ENCODE measurements at places on chromosomes 12 and 14.

GRCh38 chr12:122067966-122068365, 10.6 kb upstream of the MLXIP start:
- DNase-seq = no peak

DNA sequence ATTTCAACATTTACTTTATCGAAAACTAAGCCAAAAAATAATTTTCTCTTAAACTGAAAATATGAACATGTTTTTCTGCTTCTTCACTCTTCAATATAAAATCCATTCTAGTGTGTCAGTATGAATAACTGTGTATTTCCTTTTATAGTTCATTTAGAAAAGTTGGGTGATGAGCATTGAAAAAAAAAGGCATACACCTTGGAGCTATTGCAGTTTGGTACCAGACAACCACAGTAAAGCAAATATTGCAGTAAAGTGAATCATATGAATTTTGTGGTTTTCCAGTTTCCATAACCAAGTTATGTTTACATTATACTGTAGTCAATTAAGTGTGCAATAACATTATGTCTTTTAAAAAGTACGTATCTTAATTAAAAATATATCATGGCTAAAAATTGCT, 195.0 kb upstream of the FOXG1 start:
- DNase-seq = no peak

DNA sequence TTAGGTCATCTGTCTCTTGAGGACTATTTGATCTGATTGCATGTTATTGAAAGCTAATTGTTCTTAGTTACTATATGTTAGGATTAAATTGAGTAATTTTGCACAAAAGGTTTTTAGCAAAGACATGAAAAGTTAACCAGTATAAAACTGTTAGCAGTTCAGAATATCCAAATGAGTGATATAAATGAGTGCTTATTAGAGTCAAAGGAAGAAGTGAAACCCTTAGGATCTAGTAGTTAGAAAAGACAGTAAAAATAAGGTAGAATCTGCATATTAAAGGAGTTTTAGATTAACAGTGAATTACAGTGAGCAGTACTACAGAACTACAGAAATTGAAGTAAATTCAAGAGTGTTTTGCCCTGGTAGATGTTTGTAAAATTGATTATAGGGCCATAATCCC, 12.4 kb downstream of the RAP1B start:
- DNase-seq = no peak

DNA sequence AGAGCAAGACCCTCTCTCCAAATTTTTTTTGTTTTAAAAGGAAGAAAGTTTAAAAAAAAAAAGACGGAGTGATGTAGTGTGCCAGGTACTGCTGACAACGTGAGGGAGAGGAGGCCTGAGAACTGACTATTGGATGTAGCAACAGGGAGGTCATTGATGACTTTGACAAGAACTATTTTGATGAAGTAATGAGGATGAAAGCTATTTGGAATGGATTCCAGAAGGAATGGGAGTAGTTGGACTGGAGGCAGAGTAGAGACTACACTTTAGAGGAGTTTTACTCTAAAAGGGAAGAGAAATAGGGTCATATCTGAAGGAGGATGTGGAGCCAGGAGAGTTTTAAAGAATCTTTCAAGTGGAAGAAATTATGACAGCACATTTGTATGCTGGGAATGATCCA, 27.8 kb upstream of the SLC38A2 start:
- no peak for DNase-seq
